ENCODE measurements at places on chromosomes 7 and 10. TPM values are rescaled to one million over a fixed set of nuclear protein-coding genes. Genes with fewer than 3 reads are reported as not detected.

The RBP3 gene
- total RNA-seq = 0.25 TPM

The GJC3 gene
- 0.71 TPM for total RNA-seq

The TFEC gene
- 4.1 TPM for total RNA-seq

The PRSS37 gene
- 17.1 TPM for total RNA-seq

The NPC1L1 gene
- total RNA-seq = 0.37 TPM

The NRCAM gene
- total RNA-seq = 7.6 TPM

The METTL27 gene
- total RNA-seq = 3.7 TPM

DNA sequence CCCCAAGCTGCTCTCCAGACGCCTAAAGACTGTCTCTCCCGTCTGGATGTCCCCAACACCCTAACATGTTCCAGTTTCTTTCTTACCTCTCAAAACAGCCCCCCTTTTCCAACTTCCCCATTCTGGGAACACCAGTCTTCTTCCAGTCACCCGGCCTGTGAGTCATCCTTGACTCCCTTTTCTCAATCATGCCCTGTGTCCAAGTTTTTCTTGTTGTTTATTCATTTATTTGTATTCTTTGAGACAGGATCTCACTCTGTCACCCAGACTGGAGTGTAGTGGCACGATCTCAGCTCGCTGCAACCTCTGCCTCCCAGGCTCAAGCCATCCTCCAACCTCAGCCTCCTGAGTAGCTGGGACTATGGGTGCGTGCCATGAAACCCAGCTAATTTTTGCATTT is 15.6 kb downstream of the SNX10 start:
- no peak for DNase-seq

DNA sequence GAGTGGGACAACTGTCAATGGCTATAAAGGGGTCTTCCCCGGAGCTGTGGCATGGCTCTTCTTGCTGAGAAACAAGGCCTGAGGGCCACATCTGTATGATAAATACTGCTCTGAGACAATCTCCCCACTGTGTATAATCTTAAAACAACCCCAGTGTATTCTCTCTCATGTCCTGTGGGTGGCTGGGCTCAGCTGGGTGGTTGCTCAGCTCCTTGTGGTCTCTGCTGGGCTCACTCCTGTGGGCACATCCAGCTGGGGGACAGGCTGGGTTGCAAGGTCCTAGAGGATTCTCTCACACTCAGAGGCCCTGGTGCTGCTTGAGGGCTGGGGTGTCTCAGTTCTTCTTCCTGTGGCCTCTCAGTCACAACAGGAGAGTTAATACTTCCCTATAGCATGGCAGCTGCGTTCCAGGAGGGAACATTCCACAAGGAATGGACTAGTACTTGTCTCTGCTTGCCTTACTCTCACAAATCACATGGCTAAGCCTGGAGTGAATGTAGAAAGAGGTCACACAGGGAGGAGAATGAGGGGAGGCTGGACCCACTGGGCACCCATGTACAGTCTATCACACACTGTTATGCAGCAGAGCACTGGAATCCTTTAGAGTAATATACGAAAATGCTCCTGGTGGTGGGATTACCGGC is 4.5 kb upstream of the EEPD1 start:
- no peak for DNase-seq

GRCh38 chr7:51455086-51455485 is 138.5 kb upstream of the COBL start:
- DNase-seq = no peak

- DNase-seq = no peak
Observed at GRCh38 chr7:14021069-14021468, 31.6 kb upstream of the ETV1 start.

DNA sequence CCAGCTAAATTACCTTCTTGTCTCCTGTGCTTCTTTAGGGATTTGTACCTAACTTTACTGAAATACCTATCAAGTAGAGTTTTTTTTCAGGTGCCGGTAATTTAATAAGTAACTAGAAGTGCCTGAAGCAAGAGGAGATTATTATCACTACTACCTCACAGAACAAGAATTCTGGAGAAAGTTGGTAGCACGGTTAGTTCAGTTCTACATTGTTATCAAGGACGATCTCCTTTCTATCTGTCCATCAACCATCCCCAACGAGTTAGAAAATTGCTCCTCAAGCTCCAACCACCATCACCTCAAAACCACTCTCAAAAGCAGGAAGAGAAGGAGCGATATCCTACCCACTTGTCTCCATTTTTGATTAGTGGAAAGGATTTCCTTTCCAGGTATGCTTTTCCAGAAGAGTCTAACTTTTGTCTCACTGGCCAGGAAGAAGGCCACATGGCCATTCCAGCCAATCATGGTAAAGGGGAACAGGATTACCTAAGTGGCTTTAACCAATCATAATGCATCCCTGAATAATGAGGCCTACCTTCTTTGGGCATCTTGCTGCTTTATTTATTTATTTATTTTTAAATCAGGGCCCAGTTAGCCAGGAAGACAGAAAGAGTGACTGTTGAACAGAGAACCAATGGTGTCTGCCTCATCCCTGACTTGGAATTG is 265.2 kb downstream of the SNX13 start:
- no peak for DNase-seq

DNA sequence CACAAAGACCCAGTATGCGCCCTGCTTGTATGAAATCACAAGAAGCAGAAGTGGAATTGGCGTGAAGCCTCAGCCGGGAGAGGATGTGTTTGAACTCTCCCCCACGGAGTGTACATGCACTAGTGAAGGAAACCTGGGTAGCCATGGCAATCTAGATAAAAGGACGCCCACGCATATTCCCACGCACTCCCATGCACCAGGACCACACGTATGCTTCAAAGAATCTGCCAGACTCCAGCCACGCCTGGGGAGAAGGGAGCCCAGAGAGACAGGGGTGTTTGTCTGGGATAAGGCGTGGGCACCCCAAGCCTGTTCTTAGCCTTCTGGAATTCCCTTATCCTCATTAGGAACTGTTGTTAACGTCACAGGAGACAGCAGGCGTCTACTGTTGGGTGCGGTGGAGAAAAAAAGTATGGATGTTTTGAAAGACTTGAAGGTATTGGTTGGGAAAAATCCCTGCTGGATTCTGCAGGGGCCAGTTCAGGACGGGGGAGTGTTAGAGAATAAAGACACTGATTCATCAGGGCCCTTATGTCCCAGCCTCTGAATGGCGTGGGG is 28.9 kb upstream of the ECHDC3 start:
- DNase-seq = peak; percentile 71

DNA sequence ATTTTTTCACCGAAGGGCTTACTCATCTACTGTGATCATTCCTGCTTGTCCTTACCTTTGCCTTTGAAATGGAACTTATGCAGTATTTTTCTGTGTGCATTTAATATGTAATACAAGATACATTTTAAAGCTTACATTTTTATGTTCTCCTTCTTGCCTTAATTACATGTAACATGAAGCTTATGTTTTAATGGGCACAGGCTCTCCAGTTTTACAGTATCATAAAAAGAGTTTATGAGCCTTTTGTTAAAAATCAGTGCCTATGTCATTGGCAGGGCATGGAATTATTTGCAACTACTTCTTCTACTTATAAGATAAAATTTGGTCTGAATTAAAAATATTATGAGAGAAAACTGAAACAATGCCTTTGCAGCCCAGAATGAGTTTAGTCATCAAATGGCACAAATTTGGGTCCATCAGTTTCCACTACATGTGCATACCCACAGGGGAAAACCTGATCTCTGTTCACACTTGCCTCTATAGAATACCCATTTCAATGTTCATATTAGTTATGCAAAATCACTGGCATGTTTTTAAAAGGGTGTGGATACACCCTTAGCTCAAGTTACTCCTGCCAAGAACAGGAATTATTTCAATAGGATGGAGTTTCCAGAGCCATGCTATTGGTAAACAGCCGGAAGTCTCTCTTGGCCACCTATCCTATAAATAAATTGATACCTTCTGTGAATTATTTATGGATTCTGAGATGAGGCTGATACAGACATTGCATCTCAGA is 27.9 kb upstream of the WNT16 start:
- no peak for DNase-seq

DNA sequence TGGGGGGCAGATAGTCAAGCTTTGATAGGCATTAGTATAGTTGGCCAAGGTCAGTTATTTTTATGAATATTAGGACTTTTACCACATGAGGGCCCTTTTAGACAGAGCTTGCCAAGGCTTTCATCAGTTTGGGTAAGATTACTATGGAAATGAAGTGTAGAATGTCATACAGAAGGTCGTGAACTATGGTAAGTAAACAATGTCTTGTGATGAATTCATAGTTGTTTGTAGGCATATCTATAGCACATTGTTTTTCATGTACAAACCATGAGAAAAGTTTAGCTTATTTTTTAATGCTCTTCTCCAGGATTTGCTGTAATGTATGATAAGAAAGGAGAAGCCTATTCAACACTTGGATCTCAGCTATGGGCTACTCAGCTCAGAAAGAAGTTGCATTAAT is 4.3 kb downstream of the OR2A2 start:
- DNase-seq = no peak

- peak; percentile 75 for DNase-seq
Observed at GRCh38 chr7:30974605-30975255, 11.0 kb downstream of the GHRHR start.

DNA sequence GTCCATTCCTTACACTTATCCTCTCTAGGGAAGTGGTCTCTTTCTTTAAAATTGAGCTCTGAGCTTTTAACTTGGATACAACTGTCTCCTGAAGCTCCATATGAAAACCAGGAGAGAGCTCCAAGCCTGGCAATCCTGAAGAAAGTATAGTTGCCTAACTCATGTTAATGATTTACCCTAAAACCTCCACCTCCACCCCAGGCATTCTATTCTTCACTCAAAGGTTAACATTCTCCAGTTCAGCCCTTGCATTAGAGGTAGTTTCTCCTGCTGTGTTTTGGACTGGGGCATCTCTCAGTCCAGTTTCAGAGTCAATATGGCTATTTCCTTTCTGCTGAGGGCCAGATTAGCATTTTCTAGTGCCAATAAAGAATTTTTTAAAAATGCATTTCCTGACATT is 195.5 kb downstream of the SLC25A13 start:
- DNase-seq = no peak

DNA sequence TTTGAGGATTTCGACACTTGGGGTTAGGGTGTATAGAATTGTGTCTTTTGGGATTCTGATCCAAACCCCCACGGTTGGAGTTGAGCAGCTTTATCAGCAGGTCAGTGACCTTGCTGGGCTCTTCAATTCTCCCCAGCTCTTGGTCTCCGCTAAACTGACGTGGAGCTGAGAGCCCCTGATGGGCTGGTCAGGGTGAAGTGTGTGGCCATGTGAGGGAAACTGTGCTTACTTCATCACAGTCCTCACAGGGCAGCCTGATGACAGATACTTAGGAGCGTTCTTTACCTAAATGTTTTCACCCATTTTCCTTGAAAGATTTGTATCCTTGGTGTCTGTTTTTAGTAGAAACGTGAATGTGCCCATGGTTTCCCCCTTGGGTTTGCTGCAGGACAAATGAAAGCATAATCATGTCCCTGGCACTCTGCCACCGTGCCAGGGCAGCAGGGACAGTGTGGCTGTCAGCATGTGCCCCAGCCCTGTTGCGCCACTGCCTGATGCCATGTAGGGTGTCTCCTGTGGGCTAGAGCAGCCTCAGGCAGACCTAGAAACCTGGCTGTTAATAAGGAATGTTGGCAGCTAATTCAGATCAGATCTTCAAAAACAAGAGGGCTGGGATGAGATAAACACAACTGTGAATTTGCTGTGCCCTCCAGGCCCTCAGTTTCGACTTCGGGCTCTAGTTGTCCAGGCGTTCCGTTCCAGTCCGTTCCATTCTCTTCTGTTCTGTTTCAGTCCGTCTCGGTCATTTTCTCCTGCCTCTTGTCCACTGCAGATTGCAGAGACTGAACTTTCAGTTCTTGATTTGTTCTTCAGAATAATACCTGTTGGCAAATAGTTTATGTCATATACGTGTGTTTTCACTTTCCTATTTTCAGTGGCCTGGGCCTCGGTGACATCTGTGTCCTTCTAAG is 96.8 kb downstream of the TRRAP start:
- DNase-seq = peak; percentile 19

DNA sequence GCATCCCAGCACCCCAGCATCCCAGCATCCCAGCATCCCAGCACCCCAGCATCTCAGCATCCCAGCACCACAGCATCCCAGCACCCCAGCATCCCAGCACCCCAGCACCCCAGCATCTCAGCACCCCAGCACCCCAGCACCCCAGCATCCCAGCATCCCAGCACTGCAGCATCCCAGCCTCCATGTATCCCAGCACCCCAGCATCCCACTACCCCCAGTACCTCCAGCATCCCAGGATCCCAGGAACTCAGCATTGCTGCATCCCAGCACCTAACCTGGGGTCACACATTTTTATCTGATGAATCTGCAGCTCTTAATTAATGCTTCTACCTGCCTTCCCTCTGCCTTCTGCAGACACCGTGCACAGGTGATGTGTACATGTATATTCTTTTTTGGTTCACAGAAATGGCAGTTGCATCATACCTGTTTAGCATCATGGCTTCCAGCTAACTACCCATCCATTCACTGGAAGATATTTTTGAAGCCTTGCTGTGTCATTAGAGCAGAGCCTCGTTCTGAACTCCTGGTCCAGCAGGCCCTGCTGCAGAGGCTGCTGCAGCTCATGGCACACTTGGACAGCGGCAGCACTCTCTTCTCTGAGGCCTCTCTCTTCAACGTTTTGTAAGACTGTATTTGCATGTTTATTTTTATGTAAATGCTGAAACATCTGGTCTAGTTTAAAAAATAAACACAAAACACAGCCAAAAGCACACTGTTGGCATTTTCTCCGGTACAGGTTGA is 4.6 kb upstream of the CFAP46 start:
- DNase-seq = no peak

- no peak for DNase-seq
Observed at GRCh38 chr10:92891885-92892690, 43.8 kb downstream of the EXOC6 start.

Measured in testis (tissue), 5 donors.